Activated gamma-delta T cell treated with Interleukin-2 at 50 U/mL for 16 hours (primary cell): ENCODE measurements at places on chromosomes 3 and 15.

GRCh38 chr3:173770796-173771573 lies 373.4 kb downstream of the NLGN1 start:
- no peak for DNase-seq

DNA sequence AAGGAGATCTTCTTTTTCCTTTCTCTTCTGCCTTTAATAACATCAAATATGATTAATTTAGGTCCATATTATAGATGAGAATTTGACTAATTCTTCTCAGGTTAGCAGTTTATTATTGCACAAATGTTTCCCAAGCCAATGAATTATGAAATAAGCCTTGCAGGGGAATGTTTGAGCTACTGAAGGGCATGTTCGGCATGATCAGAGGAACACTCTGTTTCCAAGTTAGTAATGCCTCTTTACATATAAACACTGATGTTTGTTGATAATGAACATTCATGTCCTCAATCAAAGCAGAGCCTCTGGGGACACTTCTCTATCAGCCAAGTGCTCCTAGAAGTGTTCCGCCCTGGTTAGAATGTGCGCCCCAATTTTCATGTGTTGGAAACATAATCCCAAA lies 10.0 kb upstream of the CYP1A1 start:
- DNase-seq, result no peak

DNA sequence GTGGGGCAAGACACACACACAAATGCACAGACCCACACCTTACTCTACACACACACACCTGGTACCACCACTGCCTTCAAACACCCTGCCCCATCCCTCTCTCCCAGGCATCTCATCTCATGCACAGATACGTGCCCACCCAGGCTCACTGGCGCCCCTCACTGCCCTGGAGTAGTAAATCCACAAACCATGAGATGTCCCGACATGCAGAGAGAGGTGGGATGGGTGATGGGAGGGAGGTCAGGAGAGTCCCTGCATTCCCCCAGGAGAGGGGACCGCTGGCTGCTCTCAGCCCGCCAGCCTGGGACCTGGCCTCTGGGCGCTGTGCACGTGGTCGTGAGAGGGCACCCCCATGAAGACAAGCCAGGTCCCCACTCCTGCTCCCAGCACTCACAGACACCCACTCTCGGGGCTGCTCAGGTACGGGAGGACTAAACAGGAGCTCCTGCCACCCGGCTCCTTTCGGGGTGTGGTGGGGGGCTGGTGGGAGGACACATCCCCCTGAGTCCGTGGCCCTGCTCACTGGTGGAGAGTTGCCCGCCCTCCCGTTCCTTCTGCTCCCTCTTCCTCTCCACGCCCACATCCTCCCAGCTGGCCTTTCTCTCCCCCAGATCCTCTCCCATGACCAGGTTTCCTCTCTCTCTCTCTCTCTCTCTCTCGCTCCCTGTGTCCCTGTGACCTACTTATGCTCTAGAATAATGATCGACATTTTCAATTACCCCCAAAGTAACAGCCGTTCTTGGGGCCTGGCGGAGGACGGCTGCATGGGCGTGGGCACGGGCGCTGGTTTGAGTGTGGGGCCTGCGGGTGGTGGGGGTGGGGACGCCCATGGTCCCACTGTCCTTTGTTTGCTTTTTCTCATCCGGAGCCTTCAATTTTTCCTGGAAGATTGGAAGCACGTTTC lies 18.9 kb upstream of the CSPG4 start:
- no peak for DNase-seq

GRCh38 chr3:10911350-10912002 lies 81.1 kb upstream of the SLC6A1 start:
- no peak for DNase-seq

GRCh38 chr3:146817704-146818103 lies 212.6 kb upstream of the PLSCR5 start:
- DNase-seq, result no peak
